ENCODE measurements at places on chromosomes 2 and 18.
A peak's percentile ranks its signal among the peaks of the same experiment; 100 is the strongest.

DNA sequence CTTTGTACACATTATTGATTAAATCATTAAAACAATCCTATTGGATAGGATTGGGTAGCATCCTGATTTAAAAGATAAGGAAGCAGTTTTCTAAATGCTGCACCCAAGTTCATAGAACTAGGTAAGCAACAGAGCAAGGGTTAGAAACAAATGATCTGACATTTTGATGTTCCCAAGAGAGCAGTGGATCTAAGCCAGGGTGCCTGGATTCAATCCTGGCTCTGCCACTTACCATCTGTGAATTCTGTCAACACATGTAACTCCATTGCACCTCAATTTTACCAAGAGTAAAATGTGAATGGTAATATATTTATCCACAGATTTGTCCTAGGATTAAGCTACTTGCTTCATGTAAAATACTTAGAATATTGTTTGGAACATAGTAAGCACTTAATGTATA lies 982.6 kb upstream of the FANCL start:
- no peak for DNase-seq

GRCh38 chr2:215754546-215754945 lies 258.8 kb downstream of the MREG start:
- no peak for DNase-seq

DNA sequence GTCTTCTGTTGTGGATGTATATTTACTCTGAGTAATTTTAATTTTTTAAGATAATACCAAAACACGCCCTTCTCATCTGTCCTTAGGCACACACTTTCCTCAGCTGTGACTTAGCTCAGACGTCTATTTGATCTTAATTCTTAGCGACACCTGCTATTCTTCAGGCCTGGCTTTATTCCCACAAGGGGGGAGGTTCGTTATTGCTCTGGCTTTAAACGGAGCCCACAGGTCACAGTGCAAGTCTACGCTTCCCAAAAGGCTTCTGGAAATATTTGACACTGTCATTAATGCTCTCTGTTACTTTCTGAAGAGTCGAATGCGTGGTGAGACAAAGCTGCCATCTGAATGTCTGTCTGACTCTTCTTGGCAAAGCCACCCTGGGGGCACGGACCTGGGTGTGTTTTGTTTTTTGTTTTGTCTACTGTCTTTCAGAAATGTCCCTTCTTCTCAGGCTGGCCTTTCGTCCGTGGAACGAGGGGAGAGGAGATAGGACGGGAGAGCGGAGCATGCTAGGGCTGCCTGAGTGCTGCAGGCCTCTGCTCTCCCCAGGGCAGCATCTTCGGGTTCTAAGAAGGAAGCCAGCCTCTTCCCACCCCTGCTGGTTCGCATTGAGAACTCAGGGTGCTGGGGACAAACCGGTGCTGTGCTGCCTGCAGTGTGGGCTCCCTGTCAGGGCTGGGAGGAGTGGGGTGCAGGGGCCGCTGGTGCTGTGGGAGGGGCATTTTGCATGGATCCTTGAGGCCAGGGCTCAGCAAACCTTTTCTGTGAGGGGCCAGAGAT lies 61.9 kb downstream of the ASAP2 start:
- DNase-seq: peak; percentile 48

GRCh38 chr2:60945341-60945740 lies 64.0 kb downstream of the REL start:
- no peak for DNase-seq

GRCh38 chr2:43114210-43114609 lies 112.2 kb downstream of the ZFP36L2 start:
- no peak for DNase-seq

DNA sequence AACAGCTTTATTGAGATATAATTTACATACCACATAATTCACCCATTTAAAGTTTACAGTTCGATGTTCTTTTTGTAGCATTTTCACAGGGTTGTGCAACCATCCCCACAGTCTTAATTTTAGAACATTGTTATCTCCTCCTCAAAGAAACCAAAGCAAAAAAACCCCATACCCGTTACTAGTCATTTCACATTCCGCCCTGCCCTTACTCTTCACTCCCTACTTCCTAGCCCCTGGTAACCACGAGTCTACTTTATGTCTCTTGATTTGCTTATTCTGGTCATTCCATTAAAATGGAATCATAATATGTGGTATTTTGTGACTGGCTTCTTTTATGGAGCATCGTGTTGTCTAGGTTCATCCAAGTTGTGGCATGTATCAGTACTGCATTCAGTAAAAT lies 137.7 kb downstream of the TANC1 start:
- no peak for DNase-seq

GRCh38 chr2:151760139-151760650 lies 25.9 kb upstream of the NEB start:
- no peak for DNase-seq

GRCh38 chr2:64731263-64731643 lies 77.5 kb upstream of the SERTAD2 start:
- DNase-seq: no peak

DNA sequence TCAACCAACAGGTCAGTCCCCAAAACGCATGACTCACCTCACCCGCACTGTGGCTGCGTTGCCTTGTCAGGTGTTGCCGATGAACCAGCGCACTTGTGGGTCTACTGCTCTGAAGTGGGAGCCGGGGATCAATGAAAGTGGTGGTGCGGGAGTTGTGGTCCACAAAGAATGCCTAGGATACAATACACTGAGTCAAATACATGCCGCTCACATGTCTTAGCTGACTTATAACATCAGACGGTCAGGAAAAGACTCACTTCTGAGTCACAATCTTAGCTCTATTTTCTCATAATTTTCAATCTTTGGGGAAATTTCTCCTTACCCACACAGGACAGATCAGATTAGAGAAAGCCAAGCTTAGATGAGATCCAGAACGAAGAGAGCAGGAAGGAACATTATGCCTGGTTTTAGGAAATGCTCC lies 107.1 kb upstream of the STK17B start:
- no peak for DNase-seq

DNA sequence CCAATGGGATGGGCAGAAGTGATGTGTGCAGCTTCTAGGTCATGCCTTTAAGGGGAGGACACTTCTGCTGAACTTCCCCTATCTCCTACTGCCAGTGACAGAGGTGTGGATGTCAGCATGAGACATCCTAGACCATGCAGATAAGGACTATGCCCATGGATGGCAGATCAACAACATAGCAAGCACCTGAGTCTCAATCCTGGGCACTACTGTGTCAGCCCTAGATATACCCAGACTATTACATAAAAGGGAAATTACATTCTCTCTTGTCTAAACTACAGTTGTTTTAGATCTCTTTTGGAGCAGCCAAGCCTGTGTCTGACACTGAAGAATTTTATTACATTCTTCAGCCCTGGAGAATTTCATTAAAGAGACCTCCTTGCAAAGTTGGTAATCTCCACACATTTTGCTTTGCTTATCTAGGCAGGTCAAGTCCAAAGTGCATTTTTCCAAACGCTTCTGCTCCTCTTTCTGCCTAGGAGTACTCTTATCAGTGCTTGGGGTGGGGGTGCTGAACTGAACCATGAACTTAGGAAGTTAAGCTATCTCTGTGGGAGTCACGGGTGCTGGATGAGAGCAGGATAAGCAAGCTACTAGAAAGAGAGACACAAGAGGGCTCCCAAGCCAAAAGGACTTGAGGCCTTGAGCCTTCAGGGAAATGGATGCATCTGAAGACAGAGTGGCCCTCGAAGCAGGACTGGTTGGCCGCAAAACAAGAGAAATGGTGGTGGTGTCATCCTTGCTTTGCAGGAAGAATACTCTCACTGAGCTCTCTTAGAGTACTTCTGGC lies 95.2 kb upstream of the SPRED2 start:
- DNase-seq: no peak

DNA sequence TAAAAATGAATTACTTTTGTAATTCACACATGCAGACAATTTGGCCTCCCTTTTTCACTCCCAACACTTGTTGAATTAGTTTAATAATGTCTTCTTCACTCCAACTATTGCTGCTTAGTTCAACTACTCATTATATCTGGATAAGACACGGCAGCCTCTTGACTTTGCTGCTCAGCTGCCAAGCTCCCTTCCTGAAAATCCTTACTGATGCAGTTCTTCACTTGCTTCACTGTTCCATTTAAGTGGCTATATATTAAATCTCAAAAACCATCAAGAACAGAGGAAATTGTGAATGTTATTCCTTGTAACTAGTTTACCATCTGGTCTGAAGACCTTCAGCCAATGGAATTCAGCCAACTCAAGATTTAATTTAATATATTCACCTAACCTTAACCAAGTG lies 127.1 kb downstream of the NCOA1 start:
- no peak for DNase-seq

- DNase-seq: no peak
Observed at GRCh38 chr2:180240774-180241173, 233.7 kb upstream of the CWC22 start.

DNA sequence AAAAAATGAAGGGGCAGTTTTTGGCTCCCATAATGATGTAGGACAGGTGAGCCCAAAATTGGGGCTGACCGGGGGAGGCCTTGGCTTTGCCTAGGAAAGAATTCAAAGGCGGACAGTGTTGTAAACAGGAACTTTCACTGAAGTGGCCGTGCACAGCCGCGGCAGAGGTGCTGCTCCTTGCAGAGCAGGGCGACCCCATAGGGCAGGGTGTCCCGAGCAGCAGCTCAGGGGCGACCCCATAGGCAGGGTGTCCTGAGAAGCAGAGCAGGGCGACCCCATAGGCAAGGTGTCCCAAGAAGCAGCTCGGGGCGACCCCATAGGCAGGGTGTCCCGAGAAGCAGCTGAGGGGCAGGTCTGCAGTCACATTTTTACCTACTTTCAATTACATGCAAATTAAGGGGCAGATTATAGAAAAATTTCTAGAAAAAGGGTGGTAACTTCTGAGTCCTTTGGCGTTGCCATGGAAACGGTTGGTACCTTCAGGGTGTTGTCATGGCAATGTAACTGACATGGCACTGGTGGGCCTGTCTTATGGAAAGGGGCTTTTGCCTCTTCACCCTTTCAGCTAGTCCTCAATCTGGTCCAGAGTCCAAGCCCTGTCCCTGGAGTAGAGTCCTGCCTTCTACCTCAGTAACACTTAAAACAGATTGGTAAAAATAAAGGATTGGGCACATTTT lies 134.5 kb downstream of the FBXO15 start:
- DNase-seq: no peak

Data from D341Med (cell line).